Epithelial cell of prostate (primary cell): ENCODE measurements at places on chromosomes 4 and X.

DNA sequence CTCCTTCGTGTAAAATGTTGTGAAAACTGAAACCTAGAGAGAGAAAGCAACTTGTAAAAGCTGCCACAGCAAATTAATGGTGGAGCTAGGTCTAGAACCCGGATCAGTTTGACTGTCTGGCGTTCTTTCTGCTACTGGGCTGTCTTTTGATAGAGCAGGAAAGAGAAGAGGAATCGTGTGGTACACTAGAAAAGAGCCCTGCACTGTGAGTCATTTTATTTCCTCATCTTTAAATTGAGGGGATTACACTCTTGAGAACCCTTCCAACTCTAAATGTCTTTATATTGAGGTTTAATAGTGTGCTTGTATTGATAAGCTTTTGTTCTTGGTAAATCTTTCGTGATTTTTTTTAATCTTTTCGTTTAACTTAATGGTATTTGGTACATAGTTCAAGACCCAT lies 4.3 kb downstream of the WDR44 start:
- DNase-seq: no peak

DNA sequence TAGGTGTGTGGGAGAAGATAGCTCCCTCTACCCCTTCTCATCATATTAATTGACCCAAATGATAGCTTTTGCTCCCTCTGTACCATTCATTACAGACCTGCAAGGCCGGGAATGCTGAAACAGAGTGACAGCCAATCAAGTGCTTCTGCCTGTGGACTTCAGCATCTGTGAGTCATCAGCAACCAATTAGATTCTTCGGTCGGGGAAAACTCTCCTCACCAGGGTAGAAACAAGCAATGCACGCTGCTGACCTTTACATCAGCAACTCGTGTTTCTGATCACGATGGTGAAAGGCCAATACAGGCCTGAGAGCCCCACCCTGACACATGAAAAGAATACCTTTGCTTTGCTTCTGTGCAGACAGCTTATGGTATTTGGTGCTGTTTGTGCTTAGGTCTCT lies 347.2 kb upstream of the DDX53 start:
- no peak for DNase-seq

- no peak for DNase-seq
These were observed 64.3 kb upstream of the WDR17 start for GRCh38 chr4:176001151-176002006.

DNA sequence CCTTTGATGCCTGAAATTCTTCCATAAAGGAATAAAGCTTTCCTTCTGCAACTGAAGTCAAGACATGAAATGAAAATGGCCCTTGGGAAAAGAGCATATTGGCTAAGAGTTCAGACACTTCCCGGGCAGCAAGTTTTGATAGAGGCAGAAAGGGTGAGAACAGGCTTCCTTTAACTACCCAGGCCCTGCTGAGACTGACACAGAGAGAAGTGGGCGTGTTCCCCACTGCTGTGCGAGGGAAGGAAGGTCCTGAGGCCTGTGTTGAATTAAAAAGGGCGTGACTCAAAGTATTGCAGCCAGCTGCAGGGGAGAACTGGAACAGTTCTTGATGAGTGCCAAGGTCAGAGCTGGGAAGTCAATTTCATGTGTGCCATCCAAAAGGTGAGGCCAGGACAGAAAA lies 33.9 kb upstream of the ADGRG2 start:
- no peak for DNase-seq

DNA sequence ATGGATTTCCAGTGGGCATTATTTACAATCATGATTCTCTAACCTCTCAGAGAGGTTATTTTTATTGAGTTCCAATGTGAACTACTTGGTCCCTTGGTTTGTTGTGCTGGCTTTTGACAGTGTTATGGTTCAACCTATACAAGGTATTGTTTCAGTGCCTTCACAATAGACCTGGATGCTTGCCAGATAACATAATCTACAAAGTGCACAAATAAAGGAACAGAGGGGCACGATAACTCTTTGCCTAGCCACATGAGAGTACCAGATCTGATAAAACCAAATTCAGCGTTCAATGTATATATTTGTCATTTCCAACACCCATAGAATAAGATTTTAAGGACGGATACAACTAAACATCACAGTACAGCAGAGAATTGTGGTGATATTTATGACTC lies 120.8 kb downstream of the RASL11B start:
- no peak for DNase-seq

DNA sequence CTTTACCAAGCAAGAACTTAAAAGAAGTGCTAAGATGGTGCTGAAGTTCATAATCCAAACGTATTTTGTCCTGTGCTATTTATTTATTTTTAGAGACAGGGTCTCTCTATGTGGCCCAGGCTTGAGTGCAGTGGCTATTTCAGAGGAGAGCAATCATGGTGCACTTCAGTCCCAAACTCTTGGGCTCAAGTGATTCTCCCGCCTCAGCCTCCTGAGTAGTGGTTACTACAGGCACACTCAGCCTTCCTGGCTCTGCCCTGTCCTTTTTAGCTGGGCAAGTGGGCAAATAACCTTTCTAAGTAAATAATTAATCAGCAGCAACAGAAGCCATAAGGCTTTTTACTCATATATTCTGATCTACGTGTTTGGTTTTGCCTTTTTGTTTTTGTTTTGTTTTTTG lies 2.6 kb downstream of the NSD2 start:
- no peak for DNase-seq

GRCh38 chr4:6009452-6009851 lies 8.8 kb downstream of the C4orf50 start:
- DNase-seq: no peak

GRCh38 chr4:124230268-124230667 lies 482.3 kb downstream of the ANKRD50 start:
- DNase-seq: no peak

GRCh38 chrX:3779546-3779945 lies 66.1 kb upstream of the PRKX start:
- no peak for DNase-seq

DNA sequence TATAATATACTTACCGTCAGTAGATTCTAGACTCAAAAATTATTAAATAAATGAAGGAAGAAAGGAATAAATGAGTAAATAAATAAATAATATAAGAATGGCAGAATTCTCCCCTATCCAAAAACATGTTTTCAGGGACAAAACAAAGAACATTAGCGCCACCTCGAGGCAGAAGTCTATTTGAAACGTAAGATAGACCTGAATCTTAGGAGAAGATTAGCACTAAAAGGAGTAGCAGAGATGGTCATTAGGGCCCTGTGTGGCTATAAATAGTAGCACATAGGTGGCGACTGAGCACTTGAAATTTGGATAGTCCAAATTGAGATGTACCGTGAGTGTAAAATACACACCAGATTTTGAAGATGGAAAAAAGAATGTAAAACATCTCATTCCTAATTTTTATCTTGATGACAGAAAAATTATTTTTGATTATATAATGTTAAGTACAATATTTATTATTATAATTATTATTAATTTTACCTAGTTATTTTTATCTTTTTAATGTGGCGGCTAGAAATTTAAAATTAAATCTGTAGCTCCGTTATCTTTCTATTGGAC lies 24.3 kb upstream of the SRD5A3 start:
- no peak for DNase-seq

DNA sequence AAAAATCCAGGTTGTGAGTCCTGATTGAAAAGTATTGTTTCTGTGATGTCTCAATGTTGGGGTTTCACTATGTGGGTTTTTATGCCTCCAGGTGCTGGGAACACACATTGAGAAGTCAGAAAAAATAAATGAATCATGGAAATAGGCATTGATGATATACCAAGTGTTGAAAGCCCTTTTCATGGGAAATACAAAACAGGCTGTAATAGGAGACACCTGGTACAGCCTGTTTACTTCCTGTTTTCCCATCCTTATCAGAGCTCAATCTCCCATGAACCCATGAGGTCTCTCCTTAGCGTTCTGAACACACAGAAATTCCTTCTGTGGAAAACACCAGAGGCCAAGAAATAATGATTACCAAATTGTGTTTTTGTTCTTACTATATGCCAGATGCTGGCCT lies 106.3 kb upstream of the BOD1L1 start:
- DNase-seq: peak; percentile 12

DNA sequence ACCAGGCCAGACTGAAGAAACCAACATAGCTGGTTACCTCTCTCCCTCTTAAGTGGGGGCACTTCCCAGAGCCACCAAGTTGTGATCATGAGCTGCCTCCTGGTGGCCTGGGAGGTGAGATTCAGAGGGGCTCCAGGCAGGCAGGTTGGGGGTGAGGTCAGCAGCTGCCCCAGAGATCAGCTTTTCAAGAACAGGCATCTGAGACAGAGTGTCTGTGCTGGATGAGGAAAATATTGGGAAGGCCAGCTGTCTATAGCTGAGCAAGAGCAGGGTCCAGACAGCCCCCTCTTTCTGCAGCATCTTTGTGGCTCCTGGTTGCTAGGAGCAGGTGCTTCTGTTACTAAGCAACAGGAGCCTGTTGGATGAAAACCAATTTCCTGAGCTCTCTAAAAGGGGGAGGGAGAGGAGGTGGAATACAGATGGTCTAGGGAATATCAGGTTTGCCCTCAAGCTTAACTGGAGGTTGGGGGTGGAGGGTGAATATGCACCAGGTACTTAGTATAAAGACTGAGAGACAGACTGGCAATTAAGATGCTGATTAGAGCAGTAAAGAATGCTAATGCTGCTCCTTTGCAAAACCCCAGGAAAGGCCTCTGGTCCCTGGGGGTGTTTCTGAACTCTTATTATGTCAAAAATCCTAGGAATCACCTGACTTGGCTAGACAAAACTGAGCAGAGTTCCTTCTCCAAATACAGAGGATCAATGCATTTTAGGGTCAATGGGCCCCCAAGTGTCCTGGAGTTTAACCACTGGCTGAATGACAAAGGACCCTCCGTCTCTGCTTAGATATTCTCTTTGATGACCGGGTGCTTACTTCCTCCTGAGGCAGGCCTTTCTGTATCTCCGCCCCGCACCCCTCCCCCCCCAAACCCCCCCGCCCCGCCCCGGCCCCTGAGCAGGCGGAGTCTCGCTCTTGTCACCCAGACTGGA lies 21.4 kb downstream of the ZCCHC13 start:
- no peak for DNase-seq

DNA sequence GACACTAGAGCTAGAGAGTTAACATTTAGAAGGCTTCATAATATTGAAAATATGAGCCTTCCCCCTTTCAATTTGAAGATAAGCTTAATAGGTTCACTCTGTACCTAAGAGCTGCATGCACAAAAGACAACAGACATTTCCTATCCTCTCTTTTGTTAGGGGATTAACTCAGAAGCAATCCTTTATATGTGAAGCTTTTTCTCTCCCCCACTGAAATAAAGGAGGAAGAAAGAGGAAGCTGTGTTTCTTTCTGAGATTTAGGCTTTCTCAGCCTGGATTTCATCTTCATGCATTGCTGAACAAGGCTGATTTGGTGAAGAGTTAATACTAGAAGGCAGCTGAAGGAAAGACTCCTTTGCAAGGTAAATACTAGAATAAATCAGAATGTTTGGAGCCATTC lies 21.0 kb upstream of the CABS1 start:
- DNase-seq: no peak
